Uterus (tissue), 4 donors: ENCODE measurements at places on chromosomes 11 and 22. TPM values are rescaled to one million over a fixed set of nuclear protein-coding genes. Genes with fewer than 3 reads are reported as not detected.

OR2AG1 gene
- total RNA-seq = not detected

HBB gene
- 2,778 TPM for total RNA-seq

CD82 gene
- total RNA-seq = 17.4 TPM

ARHGAP20 gene
- 11.3 TPM for total RNA-seq

SCUBE2 gene
- total RNA-seq = 3.1 TPM

TMEM86A gene
- 1.3 TPM for total RNA-seq

PKNOX2 gene
- 1.0 TPM for total RNA-seq

GDPD4 gene
- total RNA-seq = not detected

MYOD1 gene
- total RNA-seq = not detected

VSIG2 gene
- 2.2 TPM for total RNA-seq

GPHA2 gene
- total RNA-seq = not detected

DGCR6L gene
- total RNA-seq = 101 TPM

SMIM35 gene
- total RNA-seq = not detected

GLYATL2 gene
- total RNA-seq = not detected

CCDC116 gene
- 3.5 TPM for total RNA-seq

CDC42BPG gene
- total RNA-seq = under 0.01 TPM

MS4A6E gene
- total RNA-seq = not detected

KIF18A gene
- 0.29 TPM for total RNA-seq

SMC1B gene
- not detected for total RNA-seq

TMEM191C gene
- 20.7 TPM for total RNA-seq

FBLN1 gene
- total RNA-seq = 644 TPM

EIF4ENIF1 gene
- total RNA-seq = 19.0 TPM

C11orf21 gene
- not detected for total RNA-seq

EFCAB6 gene
- total RNA-seq = 7.0 TPM

TENM4 gene
- total RNA-seq = 6.4 TPM

C11orf86 gene
- not detected for total RNA-seq

FAM83F gene
- total RNA-seq = 0.21 TPM

HYLS1 gene
- total RNA-seq = 7.2 TPM

MMP13 gene
- not detected for total RNA-seq

RFPL2 gene
- not detected for total RNA-seq

ISX gene
- not detected for total RNA-seq

KCNC1 gene
- not detected for total RNA-seq

DAGLA gene
- 0.29 TPM for total RNA-seq

CFAP300 gene
- 1.2 TPM for total RNA-seq

XKR3 gene
- total RNA-seq = not detected

RNH1 gene
- total RNA-seq = 175 TPM

FREY1 gene
- total RNA-seq = not detected

MS4A3 gene
- total RNA-seq = not detected
